ENCODE measurements at places on chromosomes 1 and 21.

- DNase-seq: no peak
Observed at GRCh38 chr1:111366256-111366655, 61.3 kb downstream of the OVGP1 start.

DNA sequence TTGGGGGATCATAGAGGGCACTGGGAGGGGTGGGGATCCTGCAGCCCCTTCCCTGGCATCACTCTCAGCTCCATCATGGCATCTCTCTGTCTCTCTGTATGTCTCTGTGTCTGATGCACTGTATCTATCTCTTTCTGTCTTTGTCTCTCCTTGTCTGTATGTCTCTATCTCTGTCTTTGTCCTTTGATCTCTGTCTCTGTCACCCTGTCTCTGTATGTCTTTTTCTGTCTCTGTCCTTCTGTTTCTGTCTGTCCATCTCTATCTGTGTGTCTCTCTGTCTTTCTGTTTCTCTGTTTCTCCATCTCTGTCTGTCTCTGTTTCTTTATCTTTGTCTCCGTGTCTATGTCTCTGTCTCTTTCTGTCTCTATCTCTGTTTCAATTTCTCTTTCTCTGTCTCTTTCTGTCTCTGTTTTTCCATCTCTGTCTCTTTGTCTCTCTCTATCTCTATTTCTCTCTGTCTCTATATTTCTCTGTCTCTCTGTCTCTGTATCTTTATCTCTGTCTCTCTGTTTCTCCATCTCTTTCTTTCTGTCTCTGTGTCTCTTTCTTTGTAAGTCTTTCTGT lies 56.4 kb downstream of the TRIM11 start:
- DNase-seq: no peak

DNA sequence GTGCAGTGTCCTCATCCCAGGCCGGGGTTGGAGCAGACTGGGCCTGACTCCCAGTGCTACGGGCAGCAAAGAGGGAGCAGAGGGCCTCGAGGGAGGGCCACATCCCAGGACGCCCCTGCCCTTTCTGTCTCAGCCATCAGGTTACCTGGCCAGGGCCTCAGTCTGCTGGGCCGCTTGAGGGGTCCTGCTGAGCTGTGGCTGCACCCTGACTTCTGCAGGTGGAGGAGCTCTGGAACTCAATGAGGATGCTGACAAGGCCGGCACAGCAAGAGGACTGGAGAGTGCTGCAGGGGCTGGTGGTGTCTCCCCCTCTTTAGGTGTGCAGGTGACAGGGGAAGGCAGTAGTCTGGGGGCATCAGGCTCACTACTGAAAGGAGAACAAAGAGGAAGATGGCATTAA lies 3.3 kb downstream of the ZNF692 start:
- no peak for DNase-seq

DNA sequence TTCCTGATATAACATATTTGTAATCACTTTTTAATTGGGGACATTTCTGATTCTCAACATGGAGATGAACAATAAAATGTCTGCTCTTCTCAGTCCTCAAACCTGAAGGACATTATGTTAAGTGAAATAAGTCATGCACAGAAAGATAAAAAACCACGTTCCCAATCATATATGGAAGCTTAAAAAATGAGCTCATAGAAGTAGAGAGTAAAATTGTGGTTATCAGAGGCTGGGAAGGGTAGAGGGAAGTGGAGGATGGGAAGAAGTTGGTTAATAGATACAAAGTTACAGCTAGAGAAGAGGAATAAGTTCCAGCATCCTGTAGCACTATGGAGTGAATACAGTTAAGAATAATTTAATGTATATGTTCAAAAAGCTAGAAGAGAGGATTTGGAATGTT lies 1.5 kb upstream of the CD48 start:
- DNase-seq: no peak
